ENCODE measurements at places on chromosomes 3 and 15.

DNA sequence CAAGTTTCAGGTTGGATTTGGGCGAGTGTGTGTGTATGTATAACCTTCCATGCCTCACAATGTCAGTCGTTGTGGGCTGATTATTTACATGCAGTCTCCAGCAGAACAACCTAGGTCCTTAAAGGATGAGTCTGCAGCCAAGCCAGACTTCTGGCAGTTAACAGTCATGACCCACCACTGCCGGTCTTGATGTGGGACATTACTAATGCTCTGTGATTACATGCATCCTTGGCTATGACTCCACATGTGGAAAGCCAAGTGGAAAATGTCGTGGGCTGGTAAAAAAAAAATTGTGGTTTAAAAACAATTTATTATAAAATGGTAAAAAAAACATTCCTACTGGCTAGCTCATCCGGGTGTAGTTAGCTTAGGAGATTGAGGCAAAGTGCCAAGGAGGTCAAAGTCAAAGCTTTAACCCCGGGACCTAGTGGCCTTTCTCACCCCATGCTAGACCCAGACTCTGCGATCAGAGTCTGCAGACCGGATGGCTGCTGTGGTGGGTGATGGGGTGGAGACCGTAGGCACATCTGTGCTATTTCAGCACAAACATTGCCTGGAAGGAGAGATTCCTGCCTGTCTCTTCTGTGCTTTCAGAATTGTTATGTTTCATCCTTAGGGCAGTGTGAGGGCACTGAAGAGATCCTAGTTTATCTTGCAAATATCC, 6.8 kb downstream of the RARRES1 start:
- no peak for DNase-seq

GRCh38 chr3:143973259-143974021, 1.8 kb downstream of the DIPK2A start:
- peak; percentile 37 for DNase-seq

DNA sequence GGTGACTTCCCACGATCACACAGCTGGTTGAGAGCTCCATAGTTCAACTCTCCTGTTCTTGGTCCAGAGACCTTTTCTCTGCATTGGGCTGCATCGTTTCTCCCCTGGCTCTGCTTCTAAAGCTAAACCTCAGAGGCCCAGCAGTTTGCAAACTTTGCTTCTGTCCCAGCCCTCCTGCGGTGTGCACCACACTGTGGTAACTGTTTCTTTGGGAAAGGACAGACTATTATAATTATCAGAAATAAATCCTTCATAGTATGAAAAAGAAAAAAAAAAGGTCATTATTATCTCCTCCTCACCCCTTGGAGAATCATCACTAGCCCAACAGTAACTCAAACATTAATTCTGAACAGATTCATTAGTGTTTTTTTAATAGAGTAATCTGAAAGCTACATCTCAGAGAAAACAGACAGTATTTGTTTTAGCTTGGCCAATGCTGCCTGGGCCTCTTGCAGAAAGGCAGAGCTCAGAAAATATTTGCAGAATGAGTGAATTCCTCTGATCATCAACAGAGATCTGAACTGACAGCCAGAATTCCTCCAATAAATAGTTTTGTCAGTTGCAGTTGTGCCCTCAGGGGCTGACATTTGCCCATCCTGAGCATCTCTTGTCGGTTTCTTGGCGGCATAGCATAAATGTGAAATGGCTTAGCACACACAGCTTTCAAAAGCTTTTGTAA, 52.9 kb downstream of the BFSP2 start:
- DNase-seq, result no peak

DNA sequence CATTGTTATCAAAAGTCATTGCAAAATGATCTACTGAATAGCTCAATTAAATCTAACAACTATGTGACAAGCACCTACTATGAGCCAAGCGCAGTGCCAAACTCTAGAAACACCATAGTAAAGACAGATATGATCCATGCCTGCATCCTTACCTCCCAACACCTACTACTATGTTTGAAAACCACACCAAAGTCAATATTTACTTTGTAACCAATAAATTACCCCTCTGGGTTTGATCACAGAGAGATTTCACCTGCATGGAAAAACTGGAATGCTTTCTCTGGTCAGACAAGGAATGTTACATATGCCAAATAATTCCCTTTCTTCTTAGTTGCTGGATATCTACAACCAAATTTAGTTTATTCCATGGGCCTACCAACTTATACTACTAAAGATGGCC, 422.2 kb downstream of the FHIT start:
- no peak for DNase-seq

GRCh38 chr3:160748787-160749186, 7.2 kb upstream of the PPM1L start:
- no peak for DNase-seq

GRCh38 chr15:97517737-97518136, 442.8 kb upstream of the ARRDC4 start:
- DNase-seq, result no peak

Measured in NCI-H1092 treated with DMSO at 0.1 percent for 48 hours (cell line).